Neuronal stem cell (in vitro differentiated cells): ENCODE measurements at places on chromosomes 16 and 17.
A peak's percentile ranks its signal among the peaks of the same experiment; 100 is the strongest.

DNA sequence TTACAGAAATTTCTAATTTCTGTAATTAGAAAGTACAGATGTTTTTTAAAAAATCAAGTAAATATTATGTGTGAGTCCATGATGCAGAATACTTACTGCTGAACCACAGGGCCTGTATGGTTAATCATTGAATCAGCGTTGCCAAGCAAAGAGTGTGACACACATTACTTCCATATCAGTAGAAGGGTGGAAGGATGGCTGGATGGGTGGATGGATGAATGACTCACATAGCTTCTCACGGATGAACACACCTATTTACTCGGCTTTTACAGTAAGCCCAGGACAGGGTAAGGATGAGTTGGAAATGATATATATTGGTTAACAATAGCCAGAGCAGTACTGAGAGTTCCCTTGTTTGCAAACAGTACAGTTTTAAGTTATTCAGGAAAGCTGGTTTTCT lies 495.9 kb upstream of the RBFOX1 start:
- H3K27ac ChIP-seq: no peak overlapping the region
- no peak overlapping the region for H3K4me3 ChIP-seq
- no peaks in the 10 kb centered on the region for H3K27me3 ChIP-seq

- H3K27me3 ChIP-seq: no peaks in the 10 kb centered on the region
- no peak overlapping the region for H3K27ac ChIP-seq
- no peaks in the 10 kb centered on the region for H3K4me1 ChIP-seq
- no peak overlapping the region for H3K4me3 ChIP-seq
- H3K36me3 ChIP-seq: peaks cover 95% of the 10 kb centered on the region
- DNase-seq: no peak
Observed at GRCh38 chr17:4073983-4074830, 68.6 kb downstream of the ZZEF1 start.

DNA sequence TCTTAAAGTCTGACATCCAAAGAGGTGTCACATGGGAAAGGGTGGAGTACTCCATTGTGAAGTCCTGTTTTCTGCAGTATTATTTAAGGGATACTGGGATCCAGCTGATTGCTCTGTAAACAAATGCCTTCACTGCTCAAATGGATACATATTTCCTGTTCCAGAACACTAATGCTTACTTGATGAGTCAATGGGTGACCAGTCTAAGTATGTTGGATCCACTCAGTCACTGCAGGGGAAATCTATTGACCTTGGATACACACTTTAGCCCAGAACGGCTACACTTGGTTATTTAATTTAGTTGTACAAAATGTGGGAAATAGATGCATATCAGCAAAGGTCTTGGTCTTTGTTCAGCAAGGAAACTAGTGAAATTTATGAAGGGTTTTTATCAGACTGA lies 261.4 kb downstream of the MAP2K4 start:
- no peaks in the 10 kb centered on the region for H3K36me3 ChIP-seq
- H3K4me1 ChIP-seq: no peaks in the 10 kb centered on the region
- DNase-seq: no peak
- no peak overlapping the region for H3K27ac ChIP-seq
- H3K4me3 ChIP-seq: no peak overlapping the region

GRCh38 chr17:28710861-28711722 lies 596 bp downstream of the PROCA1 start:
- H3K4me1 ChIP-seq: peaks cover 12% of the 10 kb centered on the region
- no peaks in the 10 kb centered on the region for H3K27me3 ChIP-seq
- peak overlapping the region; percentile 97 for H3K27ac ChIP-seq
- peak; percentile 93 for DNase-seq
- H3K36me3 ChIP-seq: peaks cover 46% of the 10 kb centered on the region

GRCh38 chr17:79749156-79749815 lies 18.5 kb downstream of the ENPP7 start:
- H3K4me1 ChIP-seq: peaks cover 33% of the 10 kb centered on the region
- no peaks in the 10 kb centered on the region for H3K36me3 ChIP-seq
- DNase-seq: no peak
- no peak overlapping the region for H3K27ac ChIP-seq
- peaks cover 8% of the 10 kb centered on the region for H3K27me3 ChIP-seq

DNA sequence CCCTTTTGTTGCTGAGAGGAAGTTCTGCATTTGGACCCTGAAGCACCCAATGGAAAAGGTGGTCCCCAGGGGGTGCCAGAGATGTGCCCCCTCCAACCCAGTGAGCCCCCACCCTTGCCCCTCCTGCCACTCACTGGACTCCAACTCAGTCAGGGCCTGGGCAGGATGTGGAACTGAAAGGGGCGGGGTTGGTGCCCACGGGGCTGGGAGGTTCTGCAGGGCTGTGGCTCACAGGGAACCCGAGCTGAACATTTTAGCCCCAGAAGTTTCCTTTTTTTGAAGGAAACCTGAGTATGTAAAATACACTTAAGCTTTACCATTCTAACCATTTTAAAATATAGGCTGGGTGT lies 15.8 kb upstream of the OGFOD3 start:
- H3K4me1 ChIP-seq: peaks cover 3% of the 10 kb centered on the region
- peaks cover 5% of the 10 kb centered on the region for H3K36me3 ChIP-seq
- no peaks in the 10 kb centered on the region for H3K27me3 ChIP-seq
- H3K27ac ChIP-seq: no peak overlapping the region
- no peak for DNase-seq

DNA sequence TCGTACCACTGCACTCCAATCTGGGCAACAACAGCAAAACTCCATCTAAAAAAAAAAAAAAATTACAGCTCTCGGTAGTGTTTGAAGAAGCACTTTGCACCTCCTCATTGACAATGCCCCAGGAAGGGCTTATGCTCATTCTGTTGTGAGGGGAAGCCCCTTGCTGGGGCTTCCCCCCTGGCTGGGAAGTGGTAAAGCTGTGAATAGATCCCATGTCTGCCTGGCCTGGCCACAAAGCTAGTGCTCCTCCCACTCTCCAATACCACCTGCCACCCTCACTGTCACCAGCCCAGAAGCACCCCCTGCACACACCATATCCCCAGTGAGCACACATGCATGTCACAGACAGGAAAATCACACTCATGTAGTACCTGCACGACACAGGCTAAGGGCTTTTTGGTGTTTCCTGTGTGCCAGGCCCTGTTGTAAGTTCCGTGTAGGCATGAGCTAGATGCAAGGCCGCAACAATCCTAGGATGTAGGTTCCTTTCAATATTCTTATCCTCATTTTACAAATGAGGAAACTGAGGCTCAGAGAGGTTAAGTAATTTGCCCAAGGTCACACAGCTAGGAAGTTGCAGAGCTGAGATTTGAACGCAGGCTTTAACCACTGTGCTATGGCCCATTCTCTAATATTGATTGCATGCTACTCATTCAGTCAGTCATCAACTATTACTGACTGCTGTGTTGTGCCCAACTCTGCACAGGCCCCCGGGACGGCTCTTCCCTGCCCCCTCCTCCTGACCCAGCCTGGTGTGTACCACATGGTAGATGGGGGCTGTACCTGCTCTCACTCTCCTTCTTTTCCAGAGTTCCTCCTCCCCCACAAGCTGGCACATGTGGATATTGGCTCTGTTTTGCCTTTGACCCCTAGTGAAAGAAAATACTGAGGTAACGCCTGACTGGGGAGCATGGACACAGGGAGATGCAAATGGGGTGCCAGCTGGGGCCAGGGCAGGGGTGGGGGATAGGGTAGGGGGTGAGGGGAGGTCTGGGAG lies 11.9 kb upstream of the COL1A1 start:
- H3K4me3 ChIP-seq: no peak overlapping the region
- H3K27me3 ChIP-seq: no peaks in the 10 kb centered on the region
- DNase-seq: no peak
- peaks cover 31% of the 10 kb centered on the region for H3K4me1 ChIP-seq

DNA sequence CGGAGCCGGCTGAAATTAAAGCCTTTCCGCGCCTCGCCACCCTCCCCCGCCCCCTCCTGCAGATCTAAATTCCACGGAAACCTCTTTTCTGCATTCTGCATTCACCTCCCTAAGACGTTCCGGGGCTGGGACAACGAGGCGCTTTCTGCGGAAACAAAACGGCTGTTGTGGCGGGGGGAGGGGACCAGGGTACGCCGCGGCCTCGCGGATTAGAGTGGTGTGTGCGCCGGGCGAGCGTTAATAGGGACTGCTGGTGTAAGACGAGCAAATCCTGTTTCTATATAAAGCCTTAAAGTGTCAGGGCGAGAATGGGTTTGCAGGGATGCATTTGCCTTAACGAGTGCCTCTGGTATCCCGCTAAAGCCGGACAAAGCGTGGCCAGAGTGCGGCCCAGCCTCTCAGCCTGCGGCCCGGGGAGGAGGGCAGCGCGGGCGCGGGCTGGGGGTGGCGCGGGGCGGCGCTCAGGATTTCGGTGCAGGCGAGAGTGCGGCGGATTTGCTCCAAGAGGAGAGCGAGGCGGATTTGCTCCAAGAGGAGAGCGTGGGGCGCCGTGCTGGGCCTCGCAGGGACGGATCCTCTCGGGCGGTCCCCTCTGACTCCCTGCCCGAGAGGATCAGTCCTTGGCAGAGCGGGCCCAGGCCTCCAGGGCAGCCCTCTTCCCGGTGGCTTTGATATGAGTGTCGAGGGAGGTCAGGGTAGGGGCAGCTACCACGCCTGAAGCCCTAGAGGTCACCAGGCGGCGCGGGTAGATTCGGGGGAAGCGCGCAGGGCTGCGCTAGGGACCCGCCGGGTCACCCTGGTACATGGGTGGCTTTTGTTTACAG lies 5.1 kb downstream of the BAHCC1 start:
- H3K4me1 ChIP-seq: peaks cover 34% of the 10 kb centered on the region
- peak; percentile 86 for DNase-seq
- peak overlapping the region; percentile 98 for H3K27ac ChIP-seq
- no peaks in the 10 kb centered on the region for H3K27me3 ChIP-seq
- peaks cover 26% of the 10 kb centered on the region for H3K36me3 ChIP-seq

DNA sequence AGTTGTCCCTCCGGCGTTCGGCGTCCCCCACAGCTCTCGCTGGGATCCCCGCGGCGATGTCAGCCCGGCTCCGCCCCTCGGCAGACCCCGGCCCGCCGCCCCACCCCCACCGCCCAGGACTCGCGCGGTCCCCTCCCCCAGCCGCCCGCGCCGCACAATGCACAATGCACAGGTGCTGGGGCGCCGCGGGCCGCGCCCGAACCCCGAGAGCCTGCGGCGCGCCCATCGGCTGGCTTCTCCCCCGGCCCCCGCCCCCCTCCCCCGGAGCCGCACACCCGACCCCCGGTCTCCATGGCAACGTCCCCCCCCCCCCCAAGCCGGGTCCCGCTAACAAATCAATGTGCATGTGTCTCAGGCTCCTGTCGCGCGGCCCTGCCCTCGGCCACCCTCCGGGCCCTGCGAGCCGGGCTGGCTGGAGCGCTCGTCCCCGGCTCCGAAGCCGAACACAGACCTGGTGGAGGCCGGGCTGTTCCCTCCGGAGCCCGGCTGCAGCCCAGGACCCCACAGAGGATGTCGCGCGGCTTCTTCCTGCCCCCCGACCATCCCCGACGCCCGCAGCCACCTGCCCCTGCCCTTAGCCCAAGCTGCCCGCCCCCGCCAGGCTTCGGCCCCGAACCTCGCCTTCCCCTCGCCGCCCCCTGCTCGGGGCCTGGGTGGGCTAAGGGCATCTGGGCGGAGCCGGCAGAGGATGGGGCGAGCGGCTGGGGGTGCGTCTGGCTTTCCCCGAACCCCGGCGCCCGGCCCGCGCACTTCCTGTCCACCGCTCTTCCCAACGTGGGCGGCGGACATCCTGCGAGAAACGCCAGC lies 818 bp upstream of the CBX8 start:
- DNase-seq: no peak
- H3K4me3 ChIP-seq: peak overlapping the region; percentile 58
- H3K4me1 ChIP-seq: peaks cover 42% of the 10 kb centered on the region
- peaks cover 4% of the 10 kb centered on the region for H3K36me3 ChIP-seq
- no peak overlapping the region for H3K27ac ChIP-seq
- peaks cover 76% of the 10 kb centered on the region for H3K27me3 ChIP-seq

DNA sequence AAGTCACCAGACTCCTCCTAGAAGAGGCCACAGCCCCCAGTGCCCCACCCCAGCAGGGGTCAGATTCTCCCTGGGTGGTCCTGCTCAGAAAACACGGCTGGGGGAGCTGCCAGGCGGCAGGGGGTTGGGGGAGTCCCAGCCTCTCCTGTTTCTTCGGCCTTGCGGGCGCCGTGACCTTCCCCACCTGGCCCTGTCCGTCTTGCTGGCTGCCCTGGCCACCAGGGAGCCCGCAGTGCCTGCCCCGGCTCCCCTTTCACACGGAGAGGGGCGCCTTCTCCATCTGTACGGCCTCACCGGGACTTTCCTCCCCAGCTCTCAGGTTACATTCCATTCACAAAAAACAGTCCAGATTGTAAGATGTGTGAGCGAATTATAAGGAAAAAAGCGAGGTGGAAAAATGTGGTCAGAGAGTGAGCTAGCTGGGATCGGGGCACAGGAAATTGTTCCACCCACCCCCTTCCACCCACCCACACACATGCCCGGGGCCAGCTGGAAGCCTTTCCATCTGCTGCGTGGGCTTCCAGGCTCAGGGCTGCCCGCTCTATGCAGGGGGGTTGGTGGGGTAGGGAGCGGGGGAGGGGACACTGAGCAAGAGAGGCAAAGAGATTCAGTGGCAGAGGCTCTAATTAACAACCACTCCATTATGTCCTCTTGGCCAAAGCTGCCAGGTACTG lies 14.6 kb upstream of the CIBAR2 start:
- H3K27ac ChIP-seq: peak overlapping the region; percentile 29
- H3K27me3 ChIP-seq: no peaks in the 10 kb centered on the region
- peak; percentile 48 for DNase-seq
- H3K4me1 ChIP-seq: peaks cover 31% of the 10 kb centered on the region

DNA sequence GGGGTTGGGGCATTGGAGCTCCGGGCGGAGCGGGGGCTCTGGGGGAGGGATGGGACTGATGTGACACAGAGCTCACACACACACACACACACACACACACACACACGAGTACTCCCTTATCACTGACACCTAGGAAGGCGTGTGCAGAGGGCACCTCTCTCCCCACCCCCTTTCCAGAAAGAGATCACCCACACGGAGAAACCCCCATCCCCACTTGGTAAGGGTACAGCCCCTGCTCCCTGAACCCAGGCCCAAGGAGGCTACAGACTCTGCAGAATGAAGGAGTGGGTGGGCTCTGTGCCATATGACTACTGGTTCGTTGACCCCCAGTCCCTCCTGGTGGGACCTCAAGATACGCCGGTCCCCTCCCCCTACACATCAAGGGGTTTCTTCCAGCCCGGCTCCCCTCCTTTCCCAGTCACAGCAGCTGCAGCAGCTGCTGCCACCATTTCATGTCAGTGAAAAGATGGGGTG lies 8.7 kb upstream of the ARHGAP23 start:
- H3K27ac ChIP-seq: no peak overlapping the region
- DNase-seq: no peak

GRCh38 chr17:64150237-64151015 lies 20.5 kb upstream of the ERN1 start:
- H3K4me3 ChIP-seq: no peak overlapping the region
- DNase-seq: no peak
- no peak overlapping the region for H3K27ac ChIP-seq
- peaks cover 64% of the 10 kb centered on the region for H3K36me3 ChIP-seq
- no peaks in the 10 kb centered on the region for H3K4me1 ChIP-seq

DNA sequence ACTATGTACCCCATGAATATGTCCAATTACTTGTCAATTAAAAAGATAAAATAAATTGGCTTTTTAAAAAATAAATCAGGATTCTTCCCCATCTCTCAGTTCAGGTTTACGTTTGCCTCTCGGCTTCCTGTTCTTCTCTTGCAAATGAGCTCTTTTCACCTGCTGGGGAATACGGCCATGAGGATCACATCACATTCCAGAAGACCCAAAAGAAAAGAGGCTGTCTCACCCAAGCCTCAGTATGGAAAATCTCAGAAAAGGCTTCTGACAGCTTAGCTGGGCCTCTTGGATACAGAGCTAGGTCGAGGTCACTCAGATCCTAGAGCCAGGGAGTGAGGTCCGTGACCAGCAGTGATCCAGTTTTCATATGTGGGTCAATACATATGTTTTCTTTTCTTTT lies 171.2 kb upstream of the SDK2 start:
- DNase-seq: no peak
- no peak overlapping the region for H3K4me3 ChIP-seq
- no peaks in the 10 kb centered on the region for H3K4me1 ChIP-seq
- peaks cover 7% of the 10 kb centered on the region for H3K27me3 ChIP-seq
